Stimulated activated CD4-positive, alpha-beta T cell treated with anti-CD3 and anti-CD28 coated beads, Interleukin-1b, Interleukin-23, amount 100 ng/mL, for 4 hours (primary cell): ENCODE measurements at places on chromosomes 16 and 17.

GRCh38 chr17:17525311-17525710 lies 29.1 kb upstream of the RASD1 start:
- no peak for DNase-seq

GRCh38 chr16:78778101-78779004 lies 678.9 kb downstream of the WWOX start:
- DNase-seq = no peak

GRCh38 chr16:982145-983043 lies 824 bp downstream of the SOX8 start:
- no peak for DNase-seq

GRCh38 chr17:246851-247421 lies 65.5 kb upstream of the DOC2B start:
- no peak for DNase-seq

DNA sequence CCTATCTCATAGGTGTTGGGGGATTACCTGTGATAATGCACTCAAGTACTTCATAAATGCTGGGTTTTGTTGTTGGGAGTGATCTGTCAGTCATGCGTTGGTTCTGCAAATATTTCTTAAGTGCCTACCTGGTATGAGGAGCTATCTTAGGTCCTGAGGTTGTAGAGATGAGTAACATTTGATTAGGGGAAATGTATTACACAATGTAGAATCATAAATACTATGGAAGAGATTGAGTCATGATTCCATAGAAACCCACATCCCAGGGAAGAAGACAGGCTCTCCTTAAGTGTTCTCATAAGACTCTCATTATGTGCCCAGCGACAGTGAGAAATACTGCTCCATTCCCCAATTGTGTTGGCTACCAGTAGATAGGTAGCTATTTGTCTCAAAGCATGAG lies 240.1 kb downstream of the FTO start:
- no peak for DNase-seq

DNA sequence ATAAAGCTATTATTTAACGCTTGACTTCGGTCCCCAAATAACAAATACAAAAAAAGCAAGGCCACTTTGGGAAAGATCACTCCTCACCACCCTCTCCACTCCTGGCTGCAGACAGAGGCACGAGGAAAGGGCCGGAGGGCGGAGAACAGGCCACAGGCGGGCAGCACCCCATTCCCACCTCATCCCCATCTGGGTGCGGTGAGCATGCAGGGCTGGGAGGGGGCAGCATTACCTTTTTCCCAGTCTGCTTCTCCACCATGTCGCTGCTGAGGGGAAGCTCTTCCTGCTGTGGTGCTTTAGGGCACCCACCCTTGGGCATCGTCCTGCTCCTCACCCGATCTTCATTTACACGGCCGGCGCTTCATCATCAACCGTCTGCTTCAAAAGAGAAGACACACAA lies 99.2 kb downstream of the ZNF778 start:
- no peak for DNase-seq

- DNase-seq = no peak
Observed at GRCh38 chr17:20214794-20215193, 205.6 kb downstream of the SPECC1 start.

DNA sequence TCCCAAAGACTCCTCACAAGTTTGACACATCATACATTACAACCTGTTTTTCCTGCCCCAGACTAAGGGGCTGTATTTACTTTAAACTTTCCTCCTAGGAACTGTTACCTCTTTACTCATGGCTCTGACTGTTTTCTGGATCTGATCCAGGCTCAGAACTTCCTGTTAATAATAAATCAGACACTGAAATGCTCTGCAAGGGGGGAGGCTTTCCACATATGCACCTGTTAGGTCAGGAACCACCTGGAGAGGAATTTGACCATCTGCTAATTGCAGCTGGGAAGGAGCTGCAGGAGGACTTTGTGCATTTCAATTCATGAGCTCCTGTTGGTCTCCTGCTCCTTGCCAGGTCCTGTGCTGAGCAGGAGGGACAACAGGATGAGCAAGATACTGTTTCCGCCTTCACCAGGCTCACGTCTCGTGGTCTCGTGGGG lies 476.9 kb upstream of the CDH5 start:
- no peak for DNase-seq

GRCh38 chr17:41777574-41778188 lies 8.8 kb downstream of the JUP start:
- DNase-seq = no peak

DNA sequence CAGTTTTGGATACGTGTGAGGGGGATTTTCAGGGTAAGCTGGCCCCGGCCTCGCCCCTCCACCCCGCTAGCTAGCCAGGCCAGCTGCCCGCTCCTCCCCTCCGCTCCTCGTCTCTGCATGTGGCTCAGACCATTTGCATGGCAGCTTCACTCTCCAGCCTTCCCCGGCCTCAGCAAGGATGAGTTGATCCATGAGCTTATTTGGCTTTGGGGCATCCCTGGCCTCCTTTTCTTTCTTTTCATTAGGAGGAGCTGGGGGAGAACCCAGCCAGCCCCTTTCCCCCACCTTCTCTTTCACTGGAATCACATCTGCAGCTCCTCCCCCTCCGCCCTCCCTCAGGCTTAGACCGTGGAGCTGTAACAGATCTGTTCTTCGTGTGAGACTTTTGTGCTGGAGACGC lies 30.7 kb downstream of the ELAC2 start:
- no peak for DNase-seq

GRCh38 chr17:42422412-42422957 lies 571 bp downstream of the CAVIN1 start:
- DNase-seq = no peak

GRCh38 chr16:29310852-29311314 lies 95.6 kb downstream of the NPIPB11 start:
- no peak for DNase-seq

DNA sequence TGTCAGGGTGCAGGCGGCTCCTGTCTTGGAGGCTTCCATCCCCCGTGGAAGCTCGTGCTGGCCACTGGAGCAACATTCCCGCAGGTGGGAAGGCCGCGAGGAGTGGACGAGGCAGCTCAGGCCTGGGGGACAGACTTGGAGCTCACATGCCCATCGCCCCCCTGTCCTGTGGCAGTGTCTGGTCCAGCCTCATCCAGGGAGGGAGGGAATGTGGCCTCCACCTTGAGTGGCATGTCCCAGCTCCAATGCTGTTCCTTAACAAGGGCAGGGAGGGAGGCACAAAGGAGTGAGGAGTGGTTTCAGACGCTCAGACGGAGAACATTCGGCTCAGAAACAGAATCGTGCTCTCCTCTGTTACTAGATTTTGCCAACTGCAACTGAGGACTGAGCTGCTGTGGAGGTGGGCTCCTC lies 159.4 kb upstream of the CHMP6 start:
- no peak for DNase-seq

GRCh38 chr17:40072735-40073346 lies 10.1 kb downstream of the THRA start:
- DNase-seq = no peak

- DNase-seq = no peak
Observed at GRCh38 chr16:67543582-67543981, 15.0 kb downstream of the RIPOR1 start.

DNA sequence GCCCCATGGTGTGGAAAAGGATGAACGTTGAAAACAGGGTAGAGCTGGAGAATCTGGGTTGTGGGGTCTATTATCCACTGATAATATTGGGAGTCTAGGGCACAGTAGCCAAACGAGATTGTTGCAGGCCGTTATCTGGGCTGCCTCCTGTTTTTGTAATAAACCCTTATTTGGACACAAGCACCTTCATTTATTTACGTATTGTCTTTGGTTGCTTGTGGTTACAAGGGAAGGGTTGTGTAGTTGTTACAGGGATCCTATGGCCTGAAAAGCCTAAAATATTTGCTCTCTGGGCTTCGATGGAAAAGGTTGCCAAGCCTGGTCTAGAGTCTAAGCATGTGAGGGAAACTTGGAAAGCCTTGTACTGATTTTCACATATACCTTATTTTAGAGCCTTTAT lies 4.3 kb upstream of the SMARCE1 start:
- DNase-seq = no peak

- DNase-seq = no peak
Observed at GRCh38 chr17:7634384-7634783, 4.4 kb downstream of the SHBG start.

DNA sequence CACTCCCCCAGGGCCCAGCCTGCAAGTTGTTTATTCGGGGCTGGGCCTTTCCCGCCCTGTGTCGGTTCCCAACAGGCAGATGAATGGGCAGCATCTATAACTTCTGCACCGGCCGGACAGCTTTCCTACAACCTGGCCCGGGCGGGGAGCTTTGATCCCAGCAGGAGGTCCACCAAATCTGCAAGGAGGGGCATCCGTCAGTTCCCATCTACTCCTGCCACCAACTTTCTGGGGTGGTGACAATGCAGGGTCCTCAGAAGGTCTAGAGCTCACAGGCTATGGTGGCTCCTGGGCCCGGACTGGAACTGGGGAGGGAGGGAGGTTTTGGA lies 211.9 kb downstream of the NTN1 start:
- no peak for DNase-seq

GRCh38 chr16:86244158-86244557 lies 266.2 kb upstream of the FOXF1 start:
- no peak for DNase-seq

GRCh38 chr16:77409311-77409710 lies 25.5 kb downstream of the ADAMTS18 start:
- no peak for DNase-seq

DNA sequence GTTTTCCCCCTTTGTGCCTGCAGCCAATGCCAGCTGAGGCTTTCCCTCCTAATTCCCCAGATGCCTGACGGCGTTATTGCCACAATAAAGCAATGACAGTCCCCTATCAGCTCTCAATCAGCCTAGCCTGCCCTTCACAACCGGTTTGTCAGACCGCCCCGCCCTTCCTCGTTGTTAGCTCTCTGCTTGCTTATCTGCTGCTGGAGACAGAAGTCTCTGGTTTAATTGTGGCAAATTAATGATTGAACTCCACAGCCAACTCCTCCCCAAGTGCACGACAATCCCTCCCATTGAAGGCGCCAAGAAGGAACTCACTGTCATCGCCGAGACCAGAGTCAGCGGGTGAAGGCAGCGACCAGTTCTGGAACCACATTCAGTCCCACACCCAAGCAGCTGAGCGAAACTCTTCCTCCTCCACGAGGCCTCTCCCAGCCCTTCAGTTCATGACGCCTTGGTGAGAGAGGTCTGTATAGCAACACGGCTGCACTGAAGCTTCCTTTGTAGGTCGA lies 474.4 kb downstream of the SLC39A11 start:
- DNase-seq = no peak

DNA sequence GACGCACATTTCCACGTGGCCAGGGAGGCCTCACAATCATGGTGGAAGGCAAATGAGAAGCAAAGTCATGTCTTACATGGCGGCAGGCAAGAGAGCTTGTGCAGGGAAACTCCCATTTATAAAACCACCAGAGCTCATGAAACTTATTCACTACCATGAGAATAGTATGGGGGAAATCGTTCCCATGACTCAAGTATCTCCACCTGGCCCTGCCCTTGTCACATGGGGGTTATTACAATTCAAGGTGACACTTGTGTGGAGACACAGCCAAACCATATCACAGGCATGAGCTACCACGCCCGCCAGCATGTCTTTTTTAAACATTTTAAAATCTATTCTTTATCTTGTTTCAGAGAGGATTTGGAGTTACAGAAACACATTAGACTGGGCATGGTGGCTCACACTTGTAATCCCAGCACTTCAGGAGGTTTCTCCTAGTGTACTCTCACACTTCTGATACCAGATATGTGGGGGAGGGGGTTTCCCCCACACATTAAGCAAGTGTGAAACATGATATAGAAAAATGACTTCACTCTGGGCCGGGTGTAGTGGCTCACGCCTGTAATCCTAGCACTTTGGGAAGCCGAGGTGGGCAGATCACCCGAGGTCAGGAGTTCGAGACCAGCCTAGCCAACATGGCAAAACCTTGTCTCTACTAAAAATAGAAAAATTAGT lies 5.6 kb upstream of the ATMIN start:
- DNase-seq = no peak

DNA sequence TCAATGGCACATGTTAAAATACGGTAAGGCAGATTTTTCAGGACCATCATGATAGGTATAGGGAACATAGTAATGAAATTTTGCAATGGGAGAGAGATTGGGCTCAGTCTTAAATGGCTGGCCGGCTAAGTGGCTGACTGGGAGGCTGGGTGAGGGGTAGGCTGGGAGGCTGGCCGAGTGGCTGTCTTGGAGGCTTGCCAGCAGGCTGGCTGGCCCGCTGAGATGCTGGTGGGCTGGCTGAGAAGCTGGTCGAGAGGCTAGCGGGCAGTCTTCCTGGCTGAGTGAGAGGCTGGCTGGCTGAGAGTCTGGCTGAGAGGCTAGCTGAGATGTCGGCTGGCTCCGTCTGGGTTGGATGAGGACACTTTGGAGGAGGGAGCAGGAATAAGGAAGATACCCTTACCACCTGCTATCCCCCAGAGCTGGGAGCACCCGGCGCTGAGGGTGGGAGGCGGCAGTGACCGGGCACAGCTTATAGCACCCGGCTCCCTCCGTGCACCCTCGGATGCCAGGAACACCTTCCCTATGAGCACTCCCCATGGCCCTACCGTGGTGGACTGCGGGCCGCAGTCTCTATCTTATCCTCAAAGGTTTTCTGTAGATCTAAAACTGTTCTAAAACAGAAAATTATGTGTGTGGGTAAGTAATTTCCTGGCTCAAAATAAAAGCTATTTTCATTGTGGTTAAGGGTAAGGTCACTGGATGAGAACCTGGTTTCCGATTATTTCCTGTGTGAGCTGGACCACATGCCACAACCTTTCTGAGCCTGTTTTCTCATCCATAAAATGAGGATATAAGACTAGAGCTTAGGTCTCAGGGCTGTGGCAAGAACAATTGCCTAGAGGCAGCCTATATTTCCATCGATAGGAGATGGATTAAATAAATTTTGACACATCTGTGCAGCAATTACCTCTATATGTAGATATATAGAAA lies 34.5 kb upstream of the TMC5 start:
- DNase-seq = no peak

GRCh38 chr17:63675607-63676546 lies 24.0 kb downstream of the LIMD2 start:
- no peak for DNase-seq

GRCh38 chr17:81716674-81716996 lies 4.6 kb downstream of the SLC25A10 start:
- DNase-seq = no peak

DNA sequence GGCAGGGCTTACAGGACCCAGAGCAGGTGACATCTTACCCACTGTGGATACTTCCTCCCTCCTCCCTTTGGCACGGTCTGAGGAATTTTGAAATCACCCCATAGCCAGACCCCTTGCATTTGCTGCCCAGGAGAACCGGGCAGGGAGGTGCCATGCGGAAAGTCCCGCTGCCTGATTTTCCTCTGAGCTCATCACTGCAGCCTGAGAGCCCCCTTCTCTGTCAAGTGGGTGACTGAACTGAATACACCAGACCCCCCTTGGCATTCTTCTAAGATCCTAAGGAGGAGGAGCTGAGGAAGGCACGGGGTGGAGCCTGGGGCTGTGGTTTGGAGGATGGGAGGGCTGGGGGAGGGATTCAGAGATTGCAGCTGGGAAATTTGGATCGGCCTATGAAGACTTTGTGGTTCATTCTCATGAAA lies 173.4 kb downstream of the RAB11FIP4 start:
- no peak for DNase-seq

GRCh38 chr17:71023249-71024030 lies 854.1 kb downstream of the KCNJ2 start:
- no peak for DNase-seq

GRCh38 chr17:2433696-2434095 lies 32.8 kb upstream of the MNT start:
- DNase-seq = no peak

- DNase-seq = no peak
Observed at GRCh38 chr17:81529437-81529803, 1.2 kb downstream of the FSCN2 start.
